ENCODE measurements at places on chromosomes 4 and X.

- no peak for DNase-seq
Measured at GRCh38 chr4:117096886-117097285, 11.5 kb upstream of the TRAM1L1 start.

- no peak for DNase-seq
Measured at GRCh38 chrX:145729635-145730034, 88.0 kb upstream of the SLITRK2 start.

DNA sequence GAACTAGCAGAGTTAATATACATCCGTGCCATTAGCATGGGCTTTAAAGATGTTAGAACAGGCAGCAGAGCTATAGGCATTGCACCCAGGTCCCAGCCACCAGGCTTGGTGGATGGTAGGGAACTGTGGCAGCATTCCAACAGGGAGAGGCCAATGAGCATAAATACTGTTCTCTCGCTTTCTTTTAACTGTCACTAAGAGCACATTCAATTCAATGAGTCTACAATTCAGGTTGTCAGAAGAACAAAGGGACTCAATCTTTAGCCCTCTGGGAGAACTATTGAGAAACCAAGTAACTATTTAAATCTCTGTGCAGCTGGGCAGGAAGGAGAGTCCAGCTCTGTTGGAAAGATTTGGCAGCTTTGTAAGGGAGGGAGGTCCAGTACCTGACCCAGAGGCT is 165.6 kb downstream of the CHIC1 start:
- DNase-seq: no peak

DNA sequence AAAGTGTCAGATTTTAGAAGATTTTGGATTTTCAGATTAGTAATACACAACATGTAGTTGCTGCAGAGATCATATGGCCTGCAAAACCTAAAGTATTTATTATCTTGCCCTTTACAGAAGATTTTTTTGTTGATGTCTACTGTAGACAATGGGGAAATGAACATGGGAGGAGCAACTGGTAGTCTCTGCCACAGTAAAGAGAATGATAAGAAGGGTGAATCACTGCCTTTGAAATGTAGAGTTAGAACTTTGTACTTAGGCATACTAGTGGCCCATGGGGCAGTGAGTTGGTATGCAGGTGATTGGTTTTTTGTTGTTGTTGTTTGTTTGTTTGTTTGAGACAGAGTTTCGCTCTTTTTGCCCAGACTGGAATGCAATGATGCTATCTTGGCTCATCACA is 50.1 kb downstream of the GAB1 start:
- no peak for DNase-seq

All from SW480 (cell line).